ENCODE measurements at places on chromosomes 6 and 20.

- no peak for DNase-seq
Measured at GRCh38 chr20:49854190-49854875, 41.7 kb downstream of the SLC9A8 start.

DNA sequence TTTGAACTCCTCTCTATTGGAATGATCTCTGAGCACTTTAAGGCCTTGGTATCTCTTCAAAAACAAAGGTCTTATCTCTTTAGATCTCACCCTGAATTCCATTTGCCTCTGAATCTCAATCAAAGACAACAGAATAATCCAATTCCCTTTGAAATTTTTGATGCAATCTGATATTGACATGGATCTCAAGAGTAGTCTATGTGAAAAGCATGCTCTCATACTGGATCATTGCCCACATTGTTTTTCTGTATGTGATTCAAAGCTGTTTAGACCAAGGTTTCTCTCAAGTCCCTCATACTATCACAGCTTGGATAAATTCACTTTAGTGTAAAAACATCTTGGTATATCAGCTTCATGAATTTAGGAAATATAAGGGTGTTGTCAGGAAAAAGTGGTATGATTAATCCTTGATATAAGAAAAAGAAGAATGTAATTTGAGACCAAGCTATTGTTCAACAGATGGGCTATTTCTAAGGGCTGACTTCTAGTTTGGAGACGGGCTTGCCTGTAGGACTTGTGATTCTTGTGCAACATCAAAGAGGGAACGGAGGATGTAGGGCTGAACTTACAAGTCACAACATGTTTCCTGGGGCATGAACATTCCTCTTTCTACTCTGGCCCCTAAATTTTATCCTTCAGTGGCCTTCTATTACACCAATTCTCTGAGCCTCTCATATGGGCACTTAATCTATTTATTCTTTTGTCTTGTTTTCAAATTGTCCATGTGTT, 77.9 kb upstream of the CITED2 start:
- no peak for DNase-seq

GRCh38 chr6:53009511-53009910, 14.4 kb upstream of the GSTA4 start:
- no peak for DNase-seq

DNA sequence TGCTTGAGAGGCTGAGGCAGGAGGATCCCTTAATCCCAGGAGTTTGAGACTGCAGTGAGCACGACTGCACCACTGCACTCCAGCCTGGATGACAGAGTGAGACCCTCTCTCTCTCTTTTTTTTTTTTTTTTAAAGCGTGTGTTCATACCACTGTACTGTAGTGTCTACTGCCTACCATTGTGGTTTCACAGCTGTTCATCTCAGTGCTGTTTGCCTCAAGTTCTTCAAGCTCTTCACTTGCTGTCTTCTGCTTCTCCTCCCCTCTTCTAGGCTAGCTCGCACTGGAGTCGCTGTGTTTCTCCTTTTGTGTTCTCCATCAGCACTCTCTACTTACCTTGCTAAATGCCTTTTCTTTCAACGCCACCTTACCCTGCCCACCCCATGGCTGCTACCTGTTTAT, 7.4 kb downstream of the FOXO3 start:
- DNase-seq, result no peak

- no peak for DNase-seq
Measured at GRCh38 chr6:94478133-94479005, 1059.0 kb upstream of the EPHA7 start.

GRCh38 chr6:111761783-111762312, 111.4 kb downstream of the FYN start:
- no peak for DNase-seq

DNA sequence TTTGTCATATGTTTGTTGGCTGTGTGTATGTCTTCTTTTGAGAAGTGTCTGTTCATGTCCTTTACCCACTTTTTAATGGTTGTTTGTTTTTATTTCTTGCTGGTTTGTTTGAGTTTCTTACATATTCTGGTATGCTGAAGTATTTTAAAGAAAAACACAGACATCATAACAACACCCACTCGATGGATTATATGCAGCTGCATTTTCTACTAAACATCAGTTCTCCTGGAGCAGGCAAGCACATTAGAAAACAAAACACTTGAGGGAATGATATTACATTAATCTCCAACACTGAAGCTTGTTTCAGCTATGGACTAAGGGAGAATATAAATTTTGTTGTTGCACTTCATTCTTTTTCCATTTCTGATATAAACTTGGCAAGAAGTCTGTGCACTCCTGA, 42.5 kb upstream of the RFPL4B start:
- DNase-seq, result no peak

- no peak for DNase-seq
Measured at GRCh38 chr6:93105907-93106306, 313.5 kb downstream of the EPHA7 start.

- DNase-seq, result no peak
Measured at GRCh38 chr20:7866285-7866684, 74.0 kb downstream of the HAO1 start.

GRCh38 chr20:573414-574296, 30.1 kb upstream of the CSNK2A1 start:
- no peak for DNase-seq

DNA sequence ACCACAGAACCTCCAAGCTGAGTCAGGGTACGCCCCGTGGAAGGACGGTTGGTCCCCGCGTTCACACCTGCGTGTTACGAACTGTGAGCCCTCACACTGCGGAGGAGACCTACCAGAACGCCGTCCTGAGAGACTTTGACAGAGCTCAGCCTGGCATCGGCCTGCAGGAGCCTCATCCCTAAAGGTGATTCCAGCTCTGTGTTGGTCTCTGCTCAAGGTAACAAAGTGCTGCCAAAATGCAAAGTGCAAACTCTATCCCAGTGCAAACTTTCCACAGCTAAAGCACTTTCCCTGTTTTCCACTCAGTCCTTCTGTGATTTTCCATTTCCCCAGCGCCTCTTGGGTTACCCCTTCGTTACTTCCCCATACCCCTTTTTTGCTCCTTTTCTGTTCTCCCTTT, 8.6 kb upstream of the ZBTB46 start:
- no peak for DNase-seq

DNA sequence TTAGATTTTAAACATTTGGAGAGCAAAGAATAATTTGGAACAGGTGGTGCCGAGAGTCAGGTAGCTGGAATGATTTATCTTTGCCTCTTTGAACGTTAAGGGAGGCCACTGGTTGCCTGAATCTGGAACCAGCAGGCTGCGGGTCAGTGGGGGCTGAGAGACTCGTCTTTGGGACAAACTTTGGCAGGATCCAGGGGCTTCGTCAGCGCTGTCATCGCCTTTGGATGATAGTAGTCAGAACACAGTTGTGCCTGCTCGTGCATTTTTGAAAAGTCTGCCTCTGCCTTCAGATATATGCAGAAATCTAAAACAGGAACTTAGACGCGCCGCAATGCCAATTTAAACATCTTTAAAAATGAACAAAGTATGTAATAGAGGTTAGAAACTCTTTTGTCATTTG, 5.0 kb downstream of the EYA2 start:
- DNase-seq, result no peak

DNA sequence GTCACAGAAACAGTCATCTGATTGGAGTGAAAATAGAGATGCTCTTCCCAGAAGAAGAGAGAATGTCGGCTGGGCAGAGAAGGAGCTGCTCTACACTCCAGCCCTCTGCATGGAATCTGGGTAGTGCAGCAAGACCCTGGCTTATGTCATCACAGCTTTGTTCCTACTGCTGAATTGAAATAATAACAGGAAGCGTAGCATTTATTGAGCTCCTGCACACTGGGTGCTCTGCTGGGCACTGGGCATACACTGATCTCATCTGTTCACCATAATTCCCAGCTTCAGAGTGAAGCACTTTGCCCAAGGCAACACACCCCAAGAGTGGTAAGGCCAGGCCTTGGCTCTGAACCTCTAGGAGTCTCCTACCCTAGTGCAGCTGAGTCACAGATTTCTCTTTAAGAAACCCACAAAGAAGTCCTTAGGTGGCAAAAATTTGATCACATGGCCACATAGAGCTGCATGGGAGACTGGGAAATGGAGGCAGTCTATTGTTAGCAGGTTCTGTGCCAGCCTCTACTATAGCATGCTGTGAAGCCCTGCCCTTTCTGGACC, 3.9 kb upstream of the SDCBP2 start:
- no peak for DNase-seq

GRCh38 chr20:5448449-5449118, 131.8 kb upstream of the PROKR2 start:
- peak; percentile 37 for DNase-seq

- DNase-seq, result no peak
Measured at GRCh38 chr6:46776070-46776712, 17.0 kb upstream of the MEP1A start.

DNA sequence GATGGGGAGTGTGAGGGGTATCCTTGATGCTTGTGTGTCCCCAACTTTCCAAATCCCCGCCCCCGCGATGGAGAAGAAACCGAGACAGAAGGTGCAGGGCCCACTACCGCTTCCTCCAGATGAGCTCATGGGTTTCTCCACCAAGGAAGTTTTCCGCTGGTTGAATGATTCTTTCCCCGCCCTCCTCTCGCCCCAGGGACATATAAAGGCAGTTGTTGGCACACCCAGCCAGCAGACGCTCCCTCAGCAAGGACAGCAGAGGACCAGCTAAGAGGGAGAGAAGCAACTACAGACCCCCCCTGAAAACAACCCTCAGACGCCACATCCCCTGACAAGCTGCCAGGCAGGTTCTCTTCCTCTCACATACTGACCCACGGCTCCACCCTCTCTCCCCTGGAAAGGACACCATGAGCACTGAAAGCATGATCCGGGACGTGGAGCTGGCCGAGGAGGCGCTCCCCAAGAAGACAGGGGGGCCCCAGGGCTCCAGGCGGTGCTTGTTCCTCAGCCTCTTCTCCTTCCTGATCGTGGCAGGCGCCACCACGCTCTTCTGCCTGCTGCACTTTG, at the start of gene TNF:
TSS of gene TNF (plus strand) at position 231 of the 567 bp plus-strand sequence. CDS start at position 408, 177 bp downstream.
- peak; percentile 83 for DNase-seq

DNA sequence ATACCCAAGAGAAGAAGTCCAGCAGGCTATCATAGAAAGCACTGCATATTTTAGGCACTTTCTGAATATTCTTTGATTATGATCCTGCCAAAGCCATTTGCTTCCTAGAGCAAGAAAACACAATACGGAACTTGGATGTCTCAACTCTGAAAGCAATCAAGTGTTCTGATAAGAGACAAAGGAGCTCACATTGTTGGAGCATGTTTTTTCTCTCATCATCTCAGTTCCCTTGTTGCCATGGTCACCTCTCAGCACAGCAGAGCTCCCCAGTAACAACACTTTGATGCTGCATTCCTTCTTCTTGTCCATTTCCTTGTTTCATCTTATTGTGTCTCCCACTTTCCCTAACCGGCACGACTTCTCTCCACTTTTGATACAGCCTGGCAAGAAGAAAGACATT, 168.7 kb upstream of the FUT9 start:
- DNase-seq, result no peak

- no peak for DNase-seq
Measured at GRCh38 chr20:37816003-37816402, 86.9 kb upstream of the VSTM2L start.

DNA sequence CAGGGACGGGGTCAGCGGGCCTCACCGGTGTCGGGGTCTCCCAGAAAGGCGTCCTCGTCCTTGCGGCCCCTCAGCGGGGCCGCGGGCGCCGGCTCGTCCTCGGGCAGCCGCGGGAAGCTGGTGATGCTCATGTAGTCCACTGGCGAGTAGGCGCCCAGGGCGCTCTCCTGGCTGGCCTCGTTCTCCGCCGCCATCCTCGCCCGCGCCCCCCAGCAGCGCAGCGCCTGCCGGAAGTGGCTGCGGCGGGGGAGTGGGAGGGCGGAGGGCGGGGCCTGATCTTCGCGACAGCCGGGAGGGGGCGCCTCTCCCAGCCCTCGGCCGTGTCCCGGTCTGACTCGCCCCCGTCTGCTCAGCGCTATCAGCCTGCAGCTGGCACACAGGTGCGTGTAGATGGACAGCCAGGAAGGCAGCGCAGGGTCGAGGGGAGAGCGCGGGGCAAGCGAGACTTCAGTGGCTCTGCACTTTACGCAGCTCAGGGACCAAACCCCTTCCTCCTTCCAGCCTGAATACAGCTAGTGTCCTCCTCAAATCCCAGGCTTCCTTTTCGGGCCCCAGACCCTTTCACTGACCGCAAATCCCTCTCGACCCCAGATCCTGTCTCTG, at the start of gene GGT7:
TSS of gene GGT7 (minus strand) at position 235 of the 603 bp plus-strand sequence. CDS start at position 194, 41 bp downstream.
- peak; percentile 83 for DNase-seq

GRCh38 chr6:91730710-91731109, 1143.8 kb upstream of the MAP3K7 start:
- DNase-seq, result no peak

- DNase-seq, result peak; percentile 32
Measured at GRCh38 chr6:53579338-53579737, 34.4 kb upstream of the GCLC start.

GRCh38 chr20:43666376-43667328, at the start of gene MYBL2:
MYBL2 (plus strand) TSS chr20:43667114; CDS start chr20:43667284, 170 bp downstream.
- DNase-seq, result peak; percentile 65

DNA sequence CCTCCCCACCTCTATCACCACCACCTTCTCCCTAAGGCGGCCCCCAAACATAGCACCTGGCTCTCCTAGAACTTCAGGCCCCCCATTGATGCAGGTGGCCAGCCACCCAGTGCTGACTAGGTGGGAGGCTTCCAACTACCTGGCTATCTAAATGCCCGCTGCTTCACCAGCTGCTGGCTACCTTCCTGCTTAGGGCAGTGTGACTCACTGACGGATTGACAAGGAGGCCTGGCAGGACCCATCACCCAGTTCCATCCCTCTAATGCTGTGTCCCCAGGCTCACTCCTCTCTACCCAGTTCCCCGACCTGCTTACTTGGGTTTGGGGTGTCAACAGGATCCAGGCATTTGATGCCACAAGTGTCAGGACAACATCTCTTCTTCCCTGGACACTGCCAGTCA, 1.1 kb downstream of the SLPI start:
- no peak for DNase-seq

DNA sequence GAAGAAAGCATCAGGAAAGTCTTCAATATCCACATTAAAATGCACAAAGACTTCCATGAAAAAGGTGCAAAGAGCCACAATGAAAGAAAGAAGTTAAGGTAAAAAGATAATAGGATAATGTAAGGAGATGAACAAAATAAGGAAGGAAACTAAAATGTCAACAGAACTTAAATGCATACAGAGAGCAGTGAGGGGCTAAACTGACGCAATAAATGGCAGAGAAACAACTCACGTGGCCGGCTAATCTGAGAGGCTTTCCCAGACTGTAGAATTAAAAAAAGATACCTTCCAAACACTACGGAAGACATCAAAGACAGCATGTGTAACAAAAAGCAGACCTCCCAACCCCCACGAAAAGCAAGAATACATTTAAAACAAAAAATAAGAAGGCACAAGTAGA, 73.7 kb downstream of the GMDS start:
- no peak for DNase-seq
